Activated naive CD8-positive, alpha-beta T cell treated with anti-CD3 and anti-CD28 coated beads for 36 hours (primary cell): ENCODE measurements at places on chromosomes 5 and 9. TPM values are rescaled to one million over a fixed set of nuclear protein-coding genes. Genes with fewer than 3 reads are reported as not detected.

DNA sequence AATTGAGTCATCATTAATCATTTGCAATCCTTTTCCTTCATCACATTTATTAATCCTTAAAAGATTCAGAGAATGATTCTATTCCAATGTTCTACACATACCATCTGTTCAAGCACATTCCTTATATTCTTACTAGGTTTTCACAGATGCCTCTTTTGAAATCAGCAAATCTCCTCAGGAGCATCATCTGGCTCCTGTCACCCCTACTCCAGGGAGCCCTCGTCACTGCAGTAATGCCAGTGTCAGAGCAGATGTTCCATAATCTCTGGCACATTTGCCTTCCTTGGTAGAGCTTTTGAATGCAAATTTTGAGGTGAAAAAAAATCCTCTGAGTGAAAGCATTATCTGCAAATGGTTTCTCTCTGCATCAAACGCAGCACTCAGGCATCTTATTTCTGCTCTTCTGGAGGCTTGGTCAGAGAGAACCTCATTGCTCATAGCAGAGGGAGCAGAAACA is 7.6 kb upstream of the KCNV2 start:
- H3K27ac ChIP-seq, result no peak overlapping the region
- DNase-seq, result no peak
- no peaks in the 10 kb centered on the region for H3K4me1 ChIP-seq
- H3K4me3 ChIP-seq, result no peak overlapping the region

GRCh38 chr5:76365561-76365960 is 37.5 kb upstream of the IQGAP2 start:
- H3K36me3 ChIP-seq, result no peaks in the 10 kb centered on the region
- no peak overlapping the region for H3K27ac ChIP-seq

The ZNF462 gene
- 0.23 TPM for total RNA-seq

GRCh38 chr9:121992571-121993212 is 100.4 kb downstream of the TTLL11 start:
- no peak overlapping the region for H3K4me3 ChIP-seq
- H3K27me3 ChIP-seq, result peaks cover 3% of the 10 kb centered on the region
- peaks cover 5% of the 10 kb centered on the region for H3K36me3 ChIP-seq
- peak; percentile 21 for DNase-seq
- no peaks in the 10 kb centered on the region for H3K4me1 ChIP-seq
- H3K27ac ChIP-seq, result no peak overlapping the region

GRCh38 chr9:120259100-120259499 is 320.9 kb downstream of the CDK5RAP2 start:
- no peaks in the 10 kb centered on the region for H3K36me3 ChIP-seq
- no peaks in the 10 kb centered on the region for H3K4me1 ChIP-seq
- H3K4me3 ChIP-seq, result no peak overlapping the region
- peaks cover 9% of the 10 kb centered on the region for H3K27me3 ChIP-seq

The SPIN1 gene
- total RNA-seq, result 39.0 TPM

GRCh38 chr5:146313027-146313426 is 25.6 kb upstream of the POU4F3 start:
- no peak overlapping the region for H3K4me3 ChIP-seq
- no peaks in the 10 kb centered on the region for H3K36me3 ChIP-seq

DNA sequence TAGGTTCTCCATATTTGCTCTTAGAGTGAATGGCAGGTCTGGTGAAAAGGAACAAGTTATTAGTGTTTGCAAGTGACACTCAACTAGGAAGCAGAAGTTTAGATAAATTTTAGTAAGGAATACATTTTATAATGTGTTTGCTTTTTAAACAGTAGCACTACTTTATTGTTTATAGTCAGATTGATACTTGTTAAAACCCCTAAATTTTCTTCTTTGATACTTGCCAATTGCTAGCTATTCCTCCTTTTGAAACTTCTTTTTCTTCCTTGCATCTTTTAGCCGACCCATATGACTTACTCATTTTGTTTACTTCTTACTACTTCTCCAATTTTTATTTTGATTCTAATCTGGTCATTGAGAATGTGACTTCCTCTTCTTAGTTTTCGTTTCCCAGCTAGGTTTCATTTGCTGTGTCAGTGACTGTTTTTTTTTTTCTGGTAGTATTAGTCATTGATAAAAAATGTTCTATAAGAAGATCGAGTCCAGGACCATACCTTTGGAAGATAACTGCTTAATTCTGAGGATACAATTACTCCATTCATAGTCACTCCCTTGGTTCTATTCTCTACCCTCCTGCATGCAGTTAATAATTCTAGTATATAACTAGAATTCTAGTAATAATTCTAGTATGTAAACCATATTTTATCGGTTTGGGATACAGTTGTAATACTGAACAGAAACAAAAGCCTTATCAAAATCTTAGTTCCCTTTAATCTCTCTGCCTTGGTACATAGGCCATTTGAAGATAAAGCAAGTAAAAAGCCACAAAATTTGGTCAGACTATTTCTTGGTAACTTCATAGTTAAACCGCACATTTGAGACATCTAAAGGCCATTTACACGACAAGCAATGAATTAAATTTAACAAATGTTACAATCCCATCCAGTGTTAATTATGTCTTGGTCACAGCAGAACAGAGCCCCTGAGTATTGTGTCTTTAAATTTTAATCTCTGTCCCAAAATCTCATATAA is 2.8 kb upstream of the RICTOR start:
- no peaks in the 10 kb centered on the region for H3K36me3 ChIP-seq
- H3K27ac ChIP-seq, result no peak overlapping the region
- peaks cover 28% of the 10 kb centered on the region for H3K4me1 ChIP-seq
- no peak for DNase-seq
- H3K27me3 ChIP-seq, result peaks cover 51% of the 10 kb centered on the region

DNA sequence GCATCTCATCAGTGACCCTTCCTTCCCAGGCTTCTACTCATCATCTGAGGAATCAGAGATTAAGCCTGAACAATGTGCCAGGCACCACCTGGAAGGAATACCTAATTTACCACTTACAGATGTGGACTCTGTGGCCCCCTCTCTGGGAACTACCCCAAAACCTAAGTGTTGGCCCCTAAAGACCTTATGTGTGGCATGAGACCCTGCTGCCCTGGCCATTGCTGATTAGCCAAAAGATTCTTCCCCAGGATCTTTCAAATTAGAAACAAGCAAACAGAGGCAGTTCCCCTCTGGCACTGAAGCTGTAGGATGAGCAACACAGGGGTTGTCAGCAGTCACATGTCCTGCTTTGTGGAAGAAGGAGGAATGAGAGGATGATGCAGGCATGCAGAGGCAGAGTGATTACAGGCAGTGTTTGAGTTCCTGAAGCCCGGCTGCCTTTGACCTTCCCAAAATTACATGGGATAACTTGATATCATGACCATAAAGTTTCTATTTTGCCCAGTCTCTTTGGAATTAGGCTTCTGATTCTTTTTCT is 10.6 kb downstream of the SPINK4 start:
- H3K27ac ChIP-seq, result no peak overlapping the region
- no peaks in the 10 kb centered on the region for H3K27me3 ChIP-seq
- DNase-seq, result no peak
- H3K4me1 ChIP-seq, result no peaks in the 10 kb centered on the region

DNA sequence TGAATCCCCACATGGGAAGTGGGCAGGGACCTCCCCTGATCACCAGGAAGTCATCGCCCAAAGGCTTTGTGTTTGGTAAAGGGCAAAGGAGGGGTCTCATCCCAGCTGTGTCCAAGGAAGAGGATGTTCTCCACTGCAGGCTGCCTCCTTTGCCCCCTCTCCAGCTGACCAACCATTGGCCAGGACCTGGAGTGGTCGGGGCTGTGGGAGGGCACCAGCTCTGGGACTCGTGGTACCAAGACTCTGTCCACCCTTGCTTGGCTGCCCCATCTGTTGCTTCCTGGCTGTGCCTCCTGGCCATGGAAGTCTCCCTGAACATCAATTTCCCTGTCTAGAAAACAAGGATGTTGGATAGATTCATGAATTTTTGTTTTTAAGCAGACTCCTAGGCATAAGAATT is 34.1 kb downstream of the COL15A1 start:
- no peaks in the 10 kb centered on the region for H3K36me3 ChIP-seq
- H3K27ac ChIP-seq, result no peak overlapping the region
- no peak overlapping the region for H3K4me3 ChIP-seq
- peaks cover 11% of the 10 kb centered on the region for H3K27me3 ChIP-seq
- H3K4me1 ChIP-seq, result peaks cover 6% of the 10 kb centered on the region

The NUTM2F gene
- not detected for total RNA-seq

The TUT7 gene
- total RNA-seq, result 18.0 TPM

- H3K4me1 ChIP-seq, result peaks cover 47% of the 10 kb centered on the region
- H3K4me3 ChIP-seq, result peak overlapping the region; percentile 97
- H3K27ac ChIP-seq, result peak overlapping the region; percentile 98
- DNase-seq, result peak; percentile 46
- no peaks in the 10 kb centered on the region for H3K27me3 ChIP-seq
- H3K36me3 ChIP-seq, result peaks cover 15% of the 10 kb centered on the region
Observed at GRCh38 chr5:98927989-98928872, 576 bp downstream of the CHD1 start.

- no peak overlapping the region for H3K4me3 ChIP-seq
- no peaks in the 10 kb centered on the region for H3K36me3 ChIP-seq
- no peak overlapping the region for H3K27ac ChIP-seq
- no peak for DNase-seq
- no peaks in the 10 kb centered on the region for H3K4me1 ChIP-seq
Observed at GRCh38 chr5:122978644-122979297, 57.8 kb downstream of the PPIC start.

- no peak for DNase-seq
- H3K27me3 ChIP-seq, result no peaks in the 10 kb centered on the region
- peak overlapping the region; percentile 55 for H3K27ac ChIP-seq
Observed at GRCh38 chr9:132381966-132382541, 24.6 kb downstream of the TTF1 start.

DNA sequence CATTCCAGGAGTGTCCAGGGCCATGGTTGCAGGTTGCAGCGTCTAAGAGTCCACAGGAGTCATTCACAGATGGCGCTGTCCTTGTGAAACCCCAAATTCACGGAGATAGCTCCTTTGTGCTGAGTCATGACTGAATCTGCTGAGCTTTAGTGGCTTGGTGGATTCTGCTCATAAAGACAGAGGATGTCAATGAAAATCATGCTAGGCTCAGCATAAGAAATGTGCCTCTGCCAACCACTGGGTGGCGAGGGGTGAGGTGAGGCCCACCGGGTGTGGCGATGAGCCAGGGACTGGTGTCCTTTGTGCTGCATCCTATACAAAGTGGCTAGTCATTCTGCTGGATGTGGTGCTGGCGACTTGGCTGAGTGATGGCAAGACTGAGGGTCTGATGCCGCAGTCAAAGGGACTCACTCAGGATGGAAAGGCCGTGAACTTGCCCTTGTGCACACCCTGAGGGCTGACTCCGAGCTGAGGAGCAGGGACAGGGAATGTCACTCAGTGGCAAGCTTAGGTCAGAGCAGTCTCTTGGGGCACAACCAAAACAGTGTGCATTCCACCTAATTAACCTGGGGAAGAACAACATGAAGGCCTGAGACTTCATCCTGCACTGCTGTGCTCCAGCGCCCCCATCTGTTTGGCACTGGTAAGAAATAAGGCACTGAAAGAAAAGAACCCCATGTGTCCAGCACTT is 71.5 kb downstream of the DAP start:
- no peak overlapping the region for H3K27ac ChIP-seq
- H3K4me1 ChIP-seq, result no peaks in the 10 kb centered on the region
- H3K36me3 ChIP-seq, result peaks cover 16% of the 10 kb centered on the region
- no peak overlapping the region for H3K4me3 ChIP-seq
- peak; percentile 22 for DNase-seq

- no peak overlapping the region for H3K27ac ChIP-seq
- no peaks in the 10 kb centered on the region for H3K4me1 ChIP-seq
- no peaks in the 10 kb centered on the region for H3K36me3 ChIP-seq
- no peaks in the 10 kb centered on the region for H3K27me3 ChIP-seq
Observed at GRCh38 chr9:26753971-26754370, 138.6 kb downstream of the CAAP1 start.
